ENCODE measurements at places on chromosomes 13 and 19.

DNA sequence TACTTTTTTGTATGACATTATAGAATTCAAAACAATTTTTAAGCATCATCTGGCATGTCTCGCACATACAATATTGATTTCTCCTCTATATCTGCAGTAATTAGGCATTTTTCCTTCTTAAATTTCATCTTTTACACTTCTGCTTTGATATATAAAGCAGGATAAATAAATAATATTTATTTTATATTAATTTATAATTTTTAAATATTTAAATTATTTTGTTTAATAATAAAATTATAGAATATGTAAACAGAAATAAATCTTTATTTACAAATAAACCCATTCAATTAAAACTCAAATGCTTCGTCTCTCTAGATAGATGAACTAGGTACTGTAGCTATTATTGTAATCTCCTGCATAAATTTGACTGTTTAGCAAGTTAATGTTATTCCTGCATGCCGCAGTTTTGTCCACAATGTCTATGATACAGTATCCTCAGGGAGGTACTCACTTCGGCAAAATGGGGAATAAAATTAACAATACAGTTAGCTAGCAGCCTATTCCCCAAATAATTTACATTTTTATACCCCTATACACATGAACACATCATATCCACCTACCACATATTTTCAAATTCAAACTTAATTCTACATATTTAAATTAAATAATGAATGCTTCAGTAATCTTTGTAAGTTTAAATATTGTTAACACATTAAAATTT lies 473.6 kb upstream of the SLC10A2 start:
- ATAC-seq = no peak

- no peak for ATAC-seq
Observed at GRCh38 chr19:14700711-14701375, 11.0 kb downstream of the ZNF333 start.

DNA sequence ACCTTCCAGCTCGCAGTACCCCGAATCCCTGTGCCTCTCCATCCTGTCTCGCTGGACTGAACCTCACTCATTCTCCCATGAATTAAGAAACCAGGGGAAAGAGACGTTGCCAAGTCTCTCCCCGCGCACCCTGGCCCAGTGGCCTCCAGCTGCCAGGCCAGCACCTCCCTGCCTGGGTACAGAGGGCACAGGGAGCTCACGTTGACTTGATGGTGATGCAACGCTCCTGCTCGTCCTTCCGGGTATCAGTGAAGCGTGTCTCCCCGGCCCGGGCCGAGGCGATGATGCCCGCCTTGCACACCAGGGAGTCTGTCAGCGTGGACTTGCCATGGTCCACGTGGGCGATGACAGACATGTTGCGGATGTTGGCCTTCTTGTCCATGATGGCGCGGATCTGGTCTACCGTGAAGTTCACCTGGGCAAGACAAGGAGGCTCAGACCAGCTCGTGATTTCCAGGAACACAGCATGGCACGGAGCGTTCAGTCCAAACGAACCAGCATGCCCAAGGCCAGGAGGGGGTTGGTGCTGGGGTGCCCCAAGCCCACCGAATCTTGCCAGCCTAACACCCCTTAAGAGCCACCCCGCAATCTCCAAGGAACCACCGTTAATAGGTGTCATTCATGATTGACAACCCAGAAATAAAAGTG lies 1.2 kb downstream of the EEF2 start:
- peak; percentile 64 for ATAC-seq

GRCh38 chr13:73816702-73817101 lies 317.5 kb downstream of the KLF12 start:
- ATAC-seq = peak; percentile 33

GRCh38 chr19:57559008-57559403 lies 657 bp downstream of the ZNF550 start:
- ATAC-seq = peak; percentile 46

DNA sequence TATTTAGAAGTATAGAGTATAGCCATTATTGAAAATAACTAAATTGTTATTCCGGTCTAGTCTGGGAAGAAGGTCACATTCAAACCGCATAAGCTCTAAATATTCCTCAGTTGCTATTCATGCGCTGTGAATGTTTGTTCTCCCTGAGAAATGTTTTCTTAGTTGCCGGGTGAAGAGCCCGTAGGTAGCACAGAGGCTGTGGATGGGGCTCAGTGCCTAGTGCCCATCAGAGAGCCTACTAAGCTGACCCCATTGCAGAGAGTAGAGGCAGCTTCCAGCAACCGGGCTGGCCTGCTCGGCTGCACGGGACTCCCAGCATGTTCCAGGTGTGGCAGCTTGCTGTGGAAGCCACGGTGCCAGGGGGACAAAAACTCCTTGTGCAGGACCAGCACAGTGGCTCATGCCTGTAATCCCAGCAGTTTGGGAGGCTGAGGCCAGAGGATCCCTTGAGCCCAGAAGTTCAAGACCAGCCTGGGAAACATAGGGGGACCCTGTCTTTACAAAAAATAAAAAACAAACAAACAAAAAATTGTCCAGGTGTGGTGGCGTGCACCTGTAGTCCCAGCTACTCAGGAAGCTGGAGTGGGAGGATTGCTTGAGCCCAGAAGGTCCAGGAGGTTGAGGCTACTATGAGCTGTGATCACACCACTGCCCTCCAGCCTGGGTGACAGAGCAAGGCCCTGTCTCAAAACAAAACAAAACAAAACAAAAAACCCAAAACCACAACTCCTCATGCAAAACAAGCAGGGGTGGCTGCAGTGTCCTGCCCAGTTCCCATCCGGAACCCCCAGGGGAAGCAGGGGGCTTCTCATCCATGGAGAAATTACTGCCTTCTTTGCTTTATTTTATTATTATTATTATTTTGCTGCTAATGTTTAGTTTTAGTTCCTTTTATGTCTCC lies 82.5 kb downstream of the KCTD15 start:
- ATAC-seq = no peak

DNA sequence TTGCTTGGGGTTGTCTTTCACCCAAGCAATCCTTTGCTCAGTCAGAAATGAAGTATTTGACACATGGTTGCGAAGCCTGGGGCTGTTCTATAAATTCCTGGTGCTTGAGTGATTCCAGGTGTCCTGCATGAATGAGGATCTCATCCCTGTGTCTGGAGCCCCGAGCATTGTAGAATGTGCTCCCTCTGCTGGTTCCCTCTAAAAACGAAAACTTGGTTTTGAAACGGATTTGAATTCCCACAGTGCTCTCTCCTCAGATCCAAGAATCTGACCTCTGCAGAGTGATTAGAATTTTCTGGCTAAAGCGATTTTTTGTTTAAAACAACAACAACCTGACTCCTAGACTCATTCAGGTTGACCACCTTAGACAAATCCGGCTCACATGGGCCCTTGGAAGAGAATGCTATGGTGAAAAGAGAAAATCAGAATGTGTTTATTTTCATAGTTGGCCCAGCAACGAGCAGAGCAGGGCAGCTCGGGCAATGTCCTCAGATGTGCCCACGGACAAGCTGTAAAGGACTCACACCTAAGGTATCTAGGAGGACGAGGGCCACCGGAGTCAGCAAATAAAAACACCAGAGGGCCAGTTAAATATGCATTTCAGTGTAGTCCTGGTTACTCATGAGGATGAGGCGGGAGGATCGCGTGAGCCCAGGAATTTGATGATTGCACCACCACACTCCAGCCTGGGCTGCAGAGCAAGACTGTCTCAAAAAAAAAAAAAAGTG lies 8.7 kb upstream of the ATP12A start:
- peak; percentile 60 for ATAC-seq

DNA sequence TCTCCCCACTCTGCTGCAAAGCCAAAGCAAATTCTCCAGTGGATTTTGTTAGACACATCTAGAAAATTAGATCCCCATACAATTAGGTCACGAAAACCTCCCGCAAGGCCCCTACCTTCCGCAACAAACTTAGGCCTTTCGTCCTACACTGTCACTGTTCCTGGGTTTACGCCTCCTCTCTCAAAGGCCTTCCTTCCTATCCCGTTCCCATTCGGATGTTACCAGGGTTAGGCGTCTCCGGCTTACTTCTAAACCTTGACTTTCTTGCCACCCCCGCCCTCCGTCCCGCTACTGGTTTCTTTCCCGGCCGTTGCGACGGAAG lies 754 bp downstream of the RNF6 start:
- peak; percentile 60 for ATAC-seq

GRCh38 chr19:46365561-46365960 lies 18.7 kb downstream of the PPP5C start:
- ATAC-seq = no peak

DNA sequence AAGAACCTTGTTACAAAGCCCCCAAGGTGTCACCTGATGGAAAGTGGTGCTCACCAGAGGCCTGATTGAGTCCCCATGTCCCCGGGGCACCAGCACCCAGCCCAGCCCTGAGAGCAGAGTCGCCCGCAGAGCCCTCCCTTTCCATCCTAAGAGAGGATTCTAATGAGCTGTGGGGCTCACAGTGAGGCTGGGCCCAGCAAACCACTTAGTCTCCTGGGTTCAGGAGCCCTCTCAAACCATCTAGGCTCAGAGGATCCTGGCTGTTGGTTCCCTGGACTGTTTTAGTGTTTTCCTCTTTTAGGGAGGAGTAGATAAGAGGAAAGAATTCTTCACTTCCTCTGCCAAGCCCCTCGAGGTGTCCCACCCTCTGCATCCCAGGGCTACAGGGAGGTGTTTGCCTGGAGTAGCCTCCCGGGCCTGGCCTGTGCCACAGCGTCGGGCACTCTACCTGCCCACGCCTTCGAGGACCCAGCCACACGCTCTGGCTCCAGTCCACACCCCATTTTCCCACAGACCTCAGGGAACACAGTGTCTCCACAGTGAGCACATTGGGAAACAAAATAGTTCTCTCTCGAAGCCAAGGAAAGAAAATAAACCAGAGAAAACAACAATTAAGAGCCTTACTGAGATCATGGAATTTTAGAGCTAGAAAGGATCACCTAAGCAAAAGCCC lies 34.4 kb downstream of the DHRS12 start:
- peak; percentile 30 for ATAC-seq

DNA sequence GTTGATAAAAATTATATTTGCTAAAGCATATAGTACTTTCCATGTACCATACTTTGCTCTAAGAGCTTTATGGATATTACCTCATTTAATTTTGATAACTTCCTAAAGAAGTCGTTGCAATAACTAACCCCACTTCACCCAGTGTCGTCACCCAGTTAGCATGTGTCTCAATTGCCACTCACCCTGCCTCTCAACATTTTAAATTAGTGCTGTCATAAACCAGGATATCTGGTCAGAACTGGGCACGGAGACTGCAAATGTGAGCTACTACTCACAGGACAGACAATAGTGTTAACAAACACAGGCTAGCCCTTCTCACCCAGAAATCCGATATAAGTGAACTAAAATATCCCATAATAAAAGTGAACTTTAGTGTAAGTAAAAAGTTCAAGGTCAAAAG lies 430.6 kb downstream of the KLF12 start:
- ATAC-seq = peak; percentile 82

- no peak for ATAC-seq
Observed at GRCh38 chr13:21812192-21812626, 141.3 kb downstream of the FGF9 start.

DNA sequence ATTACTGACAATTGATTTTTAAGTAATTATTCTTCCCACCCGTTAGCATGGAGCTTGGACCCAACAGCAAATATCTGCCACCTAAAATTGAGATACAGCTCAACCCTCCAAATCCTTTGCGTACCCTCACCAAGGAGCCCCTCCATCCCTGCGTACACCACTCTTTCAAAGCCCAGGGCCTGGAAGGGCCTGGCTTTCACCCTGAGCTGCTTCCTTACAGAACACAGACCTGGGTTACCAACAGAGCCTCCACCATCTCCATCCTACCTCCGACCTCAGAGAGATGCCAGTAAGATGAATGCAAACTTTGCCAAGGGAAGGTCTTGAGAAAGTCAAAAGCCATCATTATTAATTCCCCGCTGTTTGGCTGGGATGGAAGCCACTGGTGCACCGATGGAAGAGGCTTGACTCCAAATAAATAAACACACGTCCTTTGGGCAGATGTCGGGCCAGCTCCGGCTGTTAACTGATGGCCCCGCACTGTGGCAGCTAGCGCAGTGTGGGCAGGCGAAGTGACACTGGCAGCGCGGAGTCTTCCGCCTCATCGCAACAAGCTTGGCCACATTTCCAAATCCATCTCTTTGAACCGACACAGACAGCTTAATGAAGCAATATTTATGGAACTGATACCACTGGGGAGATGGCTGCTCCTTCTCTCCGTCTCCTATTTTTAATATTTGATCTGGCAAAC lies 150.2 kb upstream of the VSTM2B start:
- ATAC-seq = no peak

GRCh38 chr13:35744566-35745178 lies 268.2 kb upstream of the MAB21L1 start:
- no peak for ATAC-seq

GRCh38 chr13:70960841-70961443 lies 852.7 kb upstream of the KLHL1 start:
- no peak for ATAC-seq

DNA sequence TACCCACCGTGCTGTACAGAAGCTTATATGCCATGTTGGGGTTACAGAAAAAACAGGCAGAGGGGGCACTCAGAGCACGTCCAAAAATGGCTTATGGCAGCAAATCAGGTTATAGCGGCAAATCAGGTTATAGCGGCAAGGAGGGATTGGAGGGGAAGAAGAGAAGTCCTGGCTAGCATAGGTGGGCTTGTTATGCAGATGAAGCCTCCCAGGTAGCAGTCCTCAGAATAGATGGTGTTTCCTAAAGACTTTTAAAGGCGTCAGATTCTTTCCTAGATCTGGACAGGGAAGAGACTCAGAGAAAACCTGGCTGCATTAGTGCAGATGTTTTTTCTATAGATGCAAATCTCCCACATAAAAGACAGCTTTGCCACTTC lies 19.8 kb upstream of the PLEKHF1 start:
- ATAC-seq = no peak

DNA sequence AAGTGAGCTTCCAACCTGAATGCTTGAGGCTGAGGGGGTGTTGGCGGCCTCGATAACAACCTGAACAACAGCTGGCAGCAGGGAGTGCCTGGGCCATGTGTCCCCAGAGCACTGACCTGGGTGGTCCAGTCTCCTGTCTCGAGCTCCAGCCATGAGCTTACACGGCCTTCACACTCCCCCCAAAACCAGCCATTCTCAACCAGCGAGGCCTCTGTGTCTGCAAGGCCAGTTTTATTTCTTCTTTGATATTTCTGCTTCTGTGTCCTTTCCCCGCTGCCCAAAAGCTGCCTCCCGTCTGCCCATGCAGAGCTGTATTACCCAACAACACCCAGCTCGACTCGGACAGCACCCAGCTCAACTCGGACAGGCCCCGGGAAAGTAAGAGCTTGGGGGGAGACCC lies 32.5 kb upstream of the TFDP1 start:
- no peak for ATAC-seq

GRCh38 chr19:54209811-54210494 lies 9.3 kb downstream of the RPS9 start:
- ATAC-seq = peak; percentile 67

Data from esophagus mucosa (tissue), 1 donor.